ENCODE measurements at places on chromosomes 7 and 10. TPM values are rescaled to one million over a fixed set of nuclear protein-coding genes. Genes with fewer than 3 reads are reported as not detected.

GRCh38 chr7:130875-131780, 61.2 kb upstream of the FAM20C start:
- DNase-seq, result no peak

GRCh38 chr10:121690152-121690848, 92.1 kb upstream of the FGFR2 start:
- DNase-seq, result no peak

DNA sequence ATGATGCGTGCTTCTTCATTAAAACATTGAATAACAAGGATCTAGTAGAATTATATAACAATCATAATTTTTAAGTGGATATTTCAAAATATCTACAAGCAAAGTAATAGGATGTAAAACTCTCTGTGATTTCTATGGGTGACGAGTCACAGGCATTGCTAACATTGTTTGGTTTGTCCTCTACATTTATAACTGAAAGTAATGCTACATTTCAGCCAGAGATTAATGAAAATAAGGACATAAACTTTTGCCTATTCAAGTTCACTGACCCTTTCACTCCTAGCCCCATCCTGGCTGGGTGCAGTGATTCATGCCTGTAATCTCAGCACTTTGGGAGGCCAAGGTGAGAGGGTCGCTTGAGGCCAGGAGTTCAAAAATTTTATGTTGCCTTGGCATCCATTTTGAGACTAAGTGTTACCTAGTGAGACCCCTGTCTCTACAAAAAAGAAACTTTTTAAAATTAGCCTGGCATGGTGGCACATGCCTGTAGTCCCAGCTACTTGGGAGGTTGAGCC, 38.4 kb upstream of the HSPA12A start:
- DNase-seq, result no peak

DNA sequence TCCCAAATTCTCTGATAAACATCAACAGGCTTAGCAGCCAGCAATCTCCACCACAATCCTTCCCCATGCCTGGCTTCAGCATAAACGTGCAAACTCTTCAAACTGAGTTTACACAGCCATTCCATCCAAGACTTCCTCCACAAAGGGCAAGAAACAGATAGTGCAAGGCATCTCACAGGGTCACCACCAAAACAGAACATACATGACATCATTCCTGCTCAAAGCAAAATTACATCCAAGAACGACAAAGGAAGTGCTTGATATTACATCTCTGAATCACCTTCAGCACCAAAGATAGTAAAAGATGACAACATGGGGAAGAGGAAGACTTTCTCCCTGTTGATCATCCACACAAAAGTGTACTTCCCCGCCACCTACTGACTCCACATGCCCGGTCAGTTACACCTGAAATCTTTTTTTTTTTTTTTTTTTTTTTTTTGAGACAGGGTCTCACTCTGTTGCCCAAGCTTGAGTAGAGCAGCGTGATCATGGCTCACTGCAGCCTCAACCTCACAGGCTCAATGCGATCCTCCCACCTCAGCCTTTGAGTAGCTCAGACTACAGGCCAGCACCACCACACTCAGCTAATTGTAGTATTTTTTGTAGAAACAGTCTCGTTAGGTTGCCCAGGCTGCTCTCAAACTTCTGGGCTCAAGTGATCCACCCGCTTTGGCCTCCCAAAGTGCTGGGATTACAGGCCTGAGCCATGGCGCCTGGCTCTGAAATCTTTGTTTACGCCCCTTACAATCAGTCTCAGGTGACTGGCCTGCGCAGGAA, 127.5 kb downstream of the PARD3 start:
- DNase-seq, result peak; percentile 6

Gene CALCR
- 0.17 TPM for total RNA-seq

Gene C10orf143
- not detected for total RNA-seq

Gene ZNF783
- total RNA-seq, result 3.0 TPM
